IMR-90 (cell line): ENCODE measurements at places on chromosomes 3 and 15. TPM values are rescaled to one million over a fixed set of nuclear protein-coding genes. Genes with fewer than 3 reads are reported as not detected.
A peak's percentile ranks its signal among the peaks of the same experiment; 100 is the strongest.

The CCDC66 gene
- 9.1 and 12.2 TPM in 2 replicates for total RNA-seq

- H3K4me1 ChIP-seq, result no peaks in the 10 kb centered on the region
- H3K27me3 ChIP-seq, result peaks cover 55% of the 10 kb centered on the region
- H3K4me3 ChIP-seq, result no peak overlapping the region
- no peaks in the 10 kb centered on the region for H3K36me3 ChIP-seq
- no peak overlapping the region for H3K27ac ChIP-seq
Measured at GRCh38 chr3:195802795-195803194, 8.9 kb downstream of the MUC4 start.

DNA sequence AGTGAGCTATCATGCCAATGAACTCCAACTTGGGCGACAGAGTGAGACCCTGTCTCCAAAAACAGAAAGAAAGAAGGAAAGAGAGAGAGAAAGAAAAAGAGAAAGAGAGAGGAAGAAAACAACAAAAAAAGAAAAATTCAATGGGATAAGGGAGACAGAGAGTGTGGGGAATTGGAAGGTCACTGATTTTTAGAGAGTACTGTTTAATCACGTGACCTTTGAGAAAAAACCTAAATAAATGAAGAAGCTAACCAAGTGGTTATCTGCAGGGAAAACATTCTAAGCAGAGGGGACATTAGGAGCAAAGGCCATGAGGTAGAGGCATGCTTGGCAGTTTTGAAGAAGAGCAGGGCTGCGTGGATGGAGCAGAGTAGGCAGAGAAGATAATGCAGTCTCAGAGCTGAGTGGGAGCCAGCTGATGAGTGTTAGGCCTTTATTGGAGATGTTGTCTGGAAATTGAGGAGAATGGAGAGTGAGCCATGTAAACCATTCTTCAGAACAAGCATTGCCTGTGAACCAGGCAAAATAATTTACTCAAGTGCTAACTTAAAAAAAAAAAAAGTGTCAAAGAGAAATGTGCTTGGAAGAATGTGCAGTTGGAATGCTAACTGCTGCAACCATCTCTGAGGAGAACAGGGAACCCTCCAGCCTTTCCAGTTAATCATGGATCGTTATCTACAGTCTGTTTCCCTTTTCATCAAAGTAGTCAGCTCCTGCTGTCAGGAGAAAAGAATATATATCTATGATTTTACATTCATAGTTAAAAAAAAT is 377.3 kb upstream of the SEMA6D start:
- no peaks in the 10 kb centered on the region for H3K36me3 ChIP-seq
- peak; percentile 2 for DNase-seq
- peaks cover 2% of the 10 kb centered on the region for H3K4me1 ChIP-seq
- H3K27ac ChIP-seq, result no peak overlapping the region
- no peak overlapping the region for H3K4me3 ChIP-seq

The CPNE9 gene
- not detected in 2 replicates for total RNA-seq

DNA sequence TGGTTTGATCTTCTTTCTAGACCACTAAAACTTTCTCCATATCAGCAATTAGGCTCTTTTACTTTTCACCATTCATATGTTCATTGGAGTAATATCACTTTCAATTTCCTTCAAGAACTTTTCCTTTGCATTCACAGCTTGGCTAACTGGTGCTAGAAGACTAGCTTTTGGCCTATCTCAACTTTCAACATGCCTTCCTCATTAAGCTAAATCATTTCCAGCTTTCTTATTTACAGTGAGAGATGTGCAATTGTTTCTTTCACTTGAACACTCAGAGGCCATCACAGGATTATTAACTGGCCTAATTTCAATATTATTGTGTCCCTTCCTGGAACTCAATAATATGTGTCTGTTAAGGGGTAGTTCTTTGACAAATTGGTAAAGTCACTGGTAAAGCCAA is 42.8 kb upstream of the PLOD2 start:
- no peak overlapping the region for H3K4me3 ChIP-seq
- H3K4me1 ChIP-seq, result no peaks in the 10 kb centered on the region
- H3K36me3 ChIP-seq, result peaks cover 3% of the 10 kb centered on the region; the same call in 1 of the 2 replicates
- no peak overlapping the region for H3K27ac ChIP-seq
- H3K27me3 ChIP-seq, result no peaks in the 10 kb centered on the region

GRCh38 chr15:38589502-38589901 is 24.9 kb upstream of the RASGRP1 start:
- DNase-seq, result peak; percentile 85
- peaks cover 37% of the 10 kb centered on the region for H3K27me3 ChIP-seq
- H3K36me3 ChIP-seq, result no peaks in the 10 kb centered on the region
- H3K4me3 ChIP-seq, result no peak overlapping the region

DNA sequence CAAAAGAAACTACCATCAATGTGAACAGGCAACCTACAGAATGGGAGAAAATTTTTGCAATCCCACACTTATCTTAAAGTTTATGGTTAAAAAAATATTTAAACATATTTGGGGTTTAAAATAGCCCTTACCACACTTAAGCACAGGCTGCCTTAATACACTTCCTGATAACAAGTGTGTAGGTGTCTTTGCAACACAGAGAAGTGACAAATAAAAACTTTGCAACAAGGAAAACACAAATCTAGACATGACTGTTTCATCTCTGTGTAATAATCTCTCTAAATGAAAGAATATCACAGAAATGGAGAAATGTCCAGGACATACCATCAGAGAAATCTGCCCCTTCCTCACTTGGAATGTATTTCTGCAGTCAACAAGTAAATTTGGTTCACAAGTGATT is 464.1 kb upstream of the ARHGEF26 start:
- no peaks in the 10 kb centered on the region for H3K36me3 ChIP-seq
- H3K27me3 ChIP-seq, result no peaks in the 10 kb centered on the region
- H3K27ac ChIP-seq, result no peak overlapping the region
- no peaks in the 10 kb centered on the region for H3K4me1 ChIP-seq

GRCh38 chr15:42375252-42375651 is 16.0 kb downstream of the CAPN3 start:
- no peak for DNase-seq
- H3K27me3 ChIP-seq, result no peaks in the 10 kb centered on the region
- no peak overlapping the region for H3K4me3 ChIP-seq
- H3K36me3 ChIP-seq, result no peaks in the 10 kb centered on the region
- H3K27ac ChIP-seq, result no peak overlapping the region
- peaks cover 2% of the 10 kb centered on the region; the same call in 1 of the 2 replicates for H3K4me1 ChIP-seq

GRCh38 chr3:176861137-176861536 is 336.1 kb downstream of the TBL1XR1 start:
- H3K36me3 ChIP-seq, result no peaks in the 10 kb centered on the region
- peak; percentile 4 for DNase-seq
- H3K27me3 ChIP-seq, result no peaks in the 10 kb centered on the region
- no peaks in the 10 kb centered on the region for H3K4me1 ChIP-seq
- no peak overlapping the region for H3K4me3 ChIP-seq

GRCh38 chr3:1766384-1766783 is 332.3 kb upstream of the CNTN4 start:
- H3K4me3 ChIP-seq, result no peak overlapping the region
- no peaks in the 10 kb centered on the region for H3K36me3 ChIP-seq
- H3K27ac ChIP-seq, result no peak overlapping the region
- no peaks in the 10 kb centered on the region for H3K27me3 ChIP-seq
- DNase-seq, result no peak

- peaks cover 30% of the 10 kb centered on the region for H3K4me1 ChIP-seq
- H3K36me3 ChIP-seq, result peaks cover 13% of the 10 kb centered on the region
- peak overlapping the region; percentile 82 for H3K4me3 ChIP-seq
- H3K27ac ChIP-seq, result peak overlapping the region; percentile 88
- H3K27me3 ChIP-seq, result no peaks in the 10 kb centered on the region
- DNase-seq, result no peak
Measured at GRCh38 chr3:50238549-50239026, 2.6 kb downstream of the GNAI2 start.

- peaks cover 3% of the 10 kb centered on the region for H3K27me3 ChIP-seq
- no peak overlapping the region for H3K27ac ChIP-seq
- no peak overlapping the region for H3K4me3 ChIP-seq
- H3K4me1 ChIP-seq, result no peaks in the 10 kb centered on the region
Measured at GRCh38 chr3:4614070-4614469, 120.9 kb downstream of the ITPR1 start.

The PLXND1 gene
- 19.2 and 22.5 TPM in 2 replicates for total RNA-seq

- H3K36me3 ChIP-seq, result no peaks in the 10 kb centered on the region
- no peak overlapping the region for H3K4me3 ChIP-seq
- H3K27me3 ChIP-seq, result no peaks in the 10 kb centered on the region
- no peak for DNase-seq
- H3K27ac ChIP-seq, result no peak overlapping the region
Measured at GRCh38 chr3:106213954-106214353, 345.1 kb upstream of the CBLB start.

DNA sequence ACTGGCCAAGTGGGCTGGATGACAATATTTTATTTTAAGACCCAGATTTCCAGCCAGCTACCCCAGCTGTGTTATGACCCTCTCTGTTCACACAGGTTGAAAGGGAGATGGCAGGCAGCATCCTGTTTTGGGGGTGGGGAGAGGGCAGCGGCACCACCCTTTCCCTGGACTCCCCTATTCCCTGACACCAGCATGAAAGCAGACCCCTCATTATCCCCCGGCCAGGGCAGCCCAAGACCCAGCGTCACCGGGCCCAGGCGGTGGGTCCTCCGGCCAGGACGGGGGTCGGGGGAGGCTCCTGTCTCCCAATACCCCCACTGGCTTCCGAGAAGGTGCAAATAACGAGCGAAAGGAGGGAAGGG is 127.6 kb upstream of the MEF2A start:
- H3K4me1 ChIP-seq, result peaks cover 16% of the 10 kb centered on the region
- H3K36me3 ChIP-seq, result no peaks in the 10 kb centered on the region
- 0 out of 2 replicates have a peak, but pooled peaks cover 2% of the 10 kb centered on the region for H3K27me3 ChIP-seq
- no peak overlapping the region for H3K27ac ChIP-seq
- DNase-seq, result no peak

The SCG5 gene
- 7.9 and 8.3 TPM in 2 replicates for total RNA-seq

- DNase-seq, result peak; percentile 93
- no peaks in the 10 kb centered on the region for H3K36me3 ChIP-seq
- H3K4me1 ChIP-seq, result peaks cover 2% of the 10 kb centered on the region; the same call in 1 of the 2 replicates
- no peak overlapping the region for H3K4me3 ChIP-seq
Measured at GRCh38 chr15:70879401-70879800, 12.8 kb downstream of the THAP10 start.

DNA sequence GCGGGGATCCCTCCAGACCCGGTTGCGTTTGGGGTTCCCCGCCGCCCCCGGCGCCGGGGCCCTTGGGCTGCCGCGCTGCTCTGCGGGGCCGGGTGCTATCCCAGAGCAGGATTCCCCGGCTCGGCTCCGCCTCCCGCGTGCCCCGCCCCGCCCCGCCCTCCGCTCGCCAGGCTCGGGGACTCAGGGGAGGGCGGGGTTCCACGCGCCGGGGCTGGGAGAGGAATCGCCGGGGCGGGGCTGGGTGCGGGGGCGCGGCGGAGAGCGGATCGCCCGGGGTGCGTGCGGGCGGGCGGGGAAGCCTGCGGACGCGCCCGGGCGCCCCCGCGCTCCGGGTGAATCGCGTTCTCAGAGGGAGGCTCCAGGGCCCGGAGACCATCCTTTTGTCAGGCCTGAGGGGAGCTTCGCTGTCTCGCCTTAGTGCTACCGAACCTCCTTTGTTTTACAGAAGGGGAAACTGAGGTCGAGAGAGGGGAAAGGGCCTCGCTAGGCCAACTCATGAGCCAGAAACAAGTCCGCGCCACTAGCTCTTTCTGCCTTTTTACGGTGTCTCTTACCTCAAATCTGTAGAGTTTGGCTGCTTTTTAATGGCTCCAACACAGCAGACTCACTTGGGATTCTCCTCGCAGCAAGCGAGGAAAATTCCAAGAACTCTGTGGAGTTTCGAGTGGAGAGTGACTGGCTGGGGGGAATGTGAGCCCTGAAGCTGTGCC is at the start of gene TMEM158:
TSS of gene TMEM158 (minus strand) at position 82 of the 710 bp plus-strand sequence. CDS start 260 bp downstream, outside the sequence.
- peaks cover 17% of the 10 kb centered on the region for H3K36me3 ChIP-seq
- peak; percentile 70 for DNase-seq
- peaks cover 10% of the 10 kb centered on the region for H3K4me1 ChIP-seq
- H3K4me3 ChIP-seq, result peak within 1 kb of the TSS; percentile 72
- H3K27me3 ChIP-seq, result no peaks in the 10 kb centered on the region
- H3K27ac ChIP-seq, result peak within 1 kb of the TSS; percentile 91

The CACNA2D2 gene
- not detected in 2 replicates for total RNA-seq

DNA sequence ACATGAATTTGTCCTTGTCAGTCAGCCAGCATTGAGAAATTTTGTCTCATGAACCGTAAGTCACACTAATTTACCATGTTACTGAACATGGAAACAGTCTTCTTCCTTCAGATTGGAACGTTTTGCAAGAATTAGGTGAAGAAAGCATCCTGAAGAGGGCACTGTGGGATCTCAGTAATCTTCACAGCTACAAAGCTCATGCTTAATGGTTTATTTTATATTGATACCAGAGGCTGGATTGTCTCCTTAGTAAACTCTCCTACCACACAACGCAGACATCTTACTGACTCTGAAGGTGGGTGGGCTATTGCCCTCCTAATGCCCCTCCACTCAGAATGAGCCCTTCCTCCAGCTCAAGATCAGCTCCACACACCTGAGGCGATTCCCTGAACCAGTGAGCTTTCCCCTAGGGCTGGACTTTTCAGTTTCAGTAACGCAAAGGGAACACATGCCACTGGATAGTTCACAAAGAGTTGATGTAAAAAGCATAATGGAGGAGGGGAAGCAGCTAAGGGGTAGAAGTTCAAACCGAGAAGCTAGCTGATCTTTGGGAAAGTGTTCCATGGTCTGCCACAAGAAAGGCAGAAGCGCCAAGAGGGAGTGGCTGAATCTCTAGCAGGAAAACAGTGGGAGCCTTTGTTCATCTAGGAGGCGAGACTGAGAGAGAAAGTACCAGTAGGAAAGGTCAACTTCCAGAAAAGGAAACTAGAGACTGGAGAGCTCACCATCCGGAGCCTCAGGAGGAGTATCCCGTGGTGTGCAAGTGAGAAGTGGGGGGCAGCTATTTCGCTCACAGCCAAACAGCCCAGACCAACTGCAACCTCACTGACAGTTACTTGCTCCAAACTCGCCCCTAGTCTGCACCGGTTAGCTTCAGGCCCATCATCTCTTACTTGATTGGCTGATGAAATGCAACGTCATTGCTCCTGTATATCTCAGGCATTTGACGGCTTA is at the start of gene SLC9C1:
TSS of gene SLC9C1 (minus strand) at position 849 of the 954 bp plus-strand sequence. CDS start 7,425 bp downstream, outside the sequence.
- no peaks in the 10 kb centered on the region for H3K36me3 ChIP-seq
- peak within 1 kb of the TSS; percentile 36 for H3K4me3 ChIP-seq
- peak within 1 kb of the TSS; percentile 35; the same call in 1 of the 2 replicates for H3K27ac ChIP-seq
- H3K27me3 ChIP-seq, result no peaks in the 10 kb centered on the region
- H3K4me1 ChIP-seq, result no peaks in the 10 kb centered on the region

The BCL2A1 gene
- 2.5 and 4.5 TPM in 2 replicates for total RNA-seq

DNA sequence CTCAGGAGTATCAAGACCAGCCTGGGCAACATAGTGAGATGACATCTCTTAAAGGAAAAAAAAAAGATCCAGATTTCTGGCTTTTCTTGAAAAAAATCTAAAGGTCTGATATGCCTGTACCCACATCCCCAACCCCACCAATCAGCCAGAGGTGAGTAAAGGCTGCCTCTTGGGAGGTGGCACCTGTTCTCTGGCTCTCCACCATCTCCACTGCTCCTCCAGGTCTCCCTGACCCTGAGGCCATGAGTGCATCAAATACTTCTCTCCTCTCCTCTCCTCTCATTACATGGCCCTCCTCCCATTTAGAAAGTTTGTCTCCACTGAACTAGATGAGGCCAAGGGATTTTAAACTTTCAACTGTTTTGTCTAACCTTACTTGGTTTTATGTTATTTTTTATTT is 5.2 kb downstream of the SIAH2 start:
- H3K27me3 ChIP-seq, result no peaks in the 10 kb centered on the region
- H3K36me3 ChIP-seq, result peaks cover 9% of the 10 kb centered on the region
- H3K27ac ChIP-seq, result no peak overlapping the region
- no peak for DNase-seq
- peaks cover 8% of the 10 kb centered on the region for H3K4me1 ChIP-seq

The IGSF11 gene
- total RNA-seq, result 0.18 TPM in 1 of 2 replicates, not detected in the other

The LRRIQ4 gene
- total RNA-seq, result not detected in 2 replicates

The FEZF2 gene
- total RNA-seq, result not detected in 2 replicates

- no peaks in the 10 kb centered on the region for H3K4me1 ChIP-seq
- H3K36me3 ChIP-seq, result no peaks in the 10 kb centered on the region
- DNase-seq, result no peak
Measured at GRCh38 chr3:126979046-126979628, 3.8 kb upstream of the PLXNA1 start.

- H3K36me3 ChIP-seq, result peaks cover 58% of the 10 kb centered on the region
- H3K27ac ChIP-seq, result peak overlapping the region; percentile 21; the same call in 1 of the 2 replicates
- H3K4me1 ChIP-seq, result peaks cover 6% of the 10 kb centered on the region
- peak; percentile 66 for DNase-seq
- H3K4me3 ChIP-seq, result no peak overlapping the region
Measured at GRCh38 chr3:45677033-45677446, 12.2 kb upstream of the SACM1L start.
